ENCODE measurements at places on chromosomes 1 and 21. TPM values are rescaled to one million over a fixed set of nuclear protein-coding genes. Genes with fewer than 3 reads are reported as not detected.

GRCh38 chr1:112272101-112272772, 123.8 kb upstream of the CTTNBP2NL start:
- no peaks in the 10 kb centered on the region for H3K4me1 ChIP-seq
- no peaks in the 10 kb centered on the region for H3K36me3 ChIP-seq
- DNase-seq, result no peak
- no peak overlapping the region for H3K4me3 ChIP-seq
- no peak overlapping the region for H3K27ac ChIP-seq

- H3K4me3 ChIP-seq, result no peak overlapping the region
- no peaks in the 10 kb centered on the region for H3K27me3 ChIP-seq
- H3K36me3 ChIP-seq, result no peaks in the 10 kb centered on the region
These were observed 81.5 kb downstream of the PTGER3 start for GRCh38 chr1:70966018-70966638.

DNA sequence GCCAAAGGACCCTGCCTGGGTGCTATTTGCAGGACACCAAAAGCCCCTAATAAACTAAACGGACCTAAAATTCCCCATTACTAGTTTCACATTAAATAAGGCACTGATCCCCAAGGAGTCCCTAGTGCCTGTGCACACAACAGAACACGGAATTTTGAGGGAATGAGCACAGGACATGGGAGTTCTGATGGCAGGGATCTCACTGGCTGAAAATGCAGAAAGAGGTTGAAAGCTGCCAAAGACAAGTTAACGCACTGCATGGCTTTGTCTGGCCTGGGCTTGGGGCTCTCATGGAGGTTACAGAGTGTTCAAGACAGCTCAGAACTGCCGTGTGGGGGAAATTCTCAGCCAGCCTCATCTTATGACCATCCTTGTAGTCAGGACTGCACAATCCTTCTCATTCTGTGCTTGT, 15.6 kb upstream of the ATP1B1 start:
- H3K4me3 ChIP-seq, result no peak overlapping the region
- no peaks in the 10 kb centered on the region for H3K27me3 ChIP-seq
- H3K4me1 ChIP-seq, result no peaks in the 10 kb centered on the region
- H3K36me3 ChIP-seq, result no peaks in the 10 kb centered on the region
- no peak overlapping the region for H3K27ac ChIP-seq

The CELF3 gene
- not detected for total RNA-seq

DNA sequence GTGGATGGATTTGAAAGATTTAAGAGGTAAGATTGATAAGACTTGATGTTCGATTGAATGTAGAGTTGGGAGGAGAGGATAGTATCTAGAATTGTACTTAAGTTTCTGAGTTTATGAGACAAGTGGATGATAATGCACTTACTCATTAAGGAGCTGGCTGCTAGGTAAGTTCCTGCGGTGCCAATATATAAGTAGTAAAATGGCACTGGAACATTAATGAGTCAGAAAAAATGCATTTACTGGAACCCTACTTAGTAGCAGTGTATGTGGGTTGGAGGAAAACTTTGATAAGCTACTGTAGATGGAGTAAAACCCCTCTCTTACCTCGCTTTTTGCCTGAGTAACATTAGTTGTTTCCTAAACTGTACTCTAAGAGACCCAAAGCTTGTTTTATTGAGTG, 68.2 kb downstream of the ZFYVE9 start:
- no peaks in the 10 kb centered on the region for H3K36me3 ChIP-seq
- no peak overlapping the region for H3K4me3 ChIP-seq
- no peak overlapping the region for H3K27ac ChIP-seq
- no peaks in the 10 kb centered on the region for H3K27me3 ChIP-seq
- no peak for DNase-seq

DNA sequence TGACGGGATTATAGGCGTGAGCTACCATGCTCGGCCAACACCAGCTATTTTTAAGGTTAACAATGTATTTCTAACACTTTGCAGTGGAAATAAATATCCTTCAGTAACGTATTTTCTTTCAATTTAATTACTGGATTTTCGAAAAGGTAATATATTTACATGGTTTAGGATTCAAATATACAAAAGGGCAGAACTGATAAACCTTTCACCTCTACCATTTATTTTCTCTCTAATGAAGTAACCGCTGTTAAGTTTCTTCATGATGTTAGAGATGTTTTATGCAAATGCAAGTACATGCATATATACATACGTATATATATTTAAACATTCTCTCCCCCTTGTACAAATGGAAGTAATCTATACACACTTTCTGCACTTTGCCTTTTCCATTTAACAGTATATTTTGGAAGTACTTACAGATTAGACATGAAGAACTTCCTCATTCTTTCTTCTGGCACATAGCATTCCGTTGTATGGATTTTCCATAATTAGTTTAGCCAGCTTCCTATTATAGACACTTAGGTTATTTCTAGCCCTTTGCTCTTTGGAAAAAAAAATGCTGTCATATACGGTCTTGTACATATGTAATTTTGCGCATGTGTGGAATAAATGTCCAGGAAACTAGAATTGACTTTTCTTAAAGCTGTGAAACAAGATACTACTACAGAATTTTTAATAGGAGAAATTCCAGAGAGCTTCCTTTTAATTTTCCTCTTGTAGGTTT, 14.9 kb upstream of the HJV start:
- peak overlapping the region; percentile 88 for H3K4me3 ChIP-seq
- H3K27me3 ChIP-seq, result no peaks in the 10 kb centered on the region
- H3K27ac ChIP-seq, result peak overlapping the region; percentile 48
- no peak for DNase-seq

DNA sequence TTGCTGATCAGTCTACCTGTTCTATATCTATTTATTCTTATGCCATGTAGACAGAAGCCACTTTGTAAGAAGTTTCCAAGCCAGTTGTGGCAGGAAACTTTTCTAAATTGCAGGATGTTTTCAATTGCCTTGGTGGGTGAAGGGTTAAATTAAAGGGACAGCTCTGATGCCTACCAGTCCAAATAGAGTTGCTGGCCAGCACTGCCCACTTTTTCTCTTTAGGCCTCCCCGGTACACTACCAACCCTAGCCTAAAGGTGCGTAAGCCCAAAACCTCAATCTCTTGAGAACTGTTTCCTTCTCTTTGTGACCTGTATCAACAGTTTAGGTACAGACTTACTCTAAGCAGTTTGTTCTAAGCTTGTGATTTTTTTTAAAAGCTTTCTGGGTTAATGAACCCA, 15.5 kb downstream of the SUSD4 start:
- no peak for DNase-seq
- H3K4me1 ChIP-seq, result no peaks in the 10 kb centered on the region
- H3K27me3 ChIP-seq, result no peaks in the 10 kb centered on the region
- no peaks in the 10 kb centered on the region for H3K36me3 ChIP-seq
- no peak overlapping the region for H3K27ac ChIP-seq
- H3K4me3 ChIP-seq, result no peak overlapping the region

DNA sequence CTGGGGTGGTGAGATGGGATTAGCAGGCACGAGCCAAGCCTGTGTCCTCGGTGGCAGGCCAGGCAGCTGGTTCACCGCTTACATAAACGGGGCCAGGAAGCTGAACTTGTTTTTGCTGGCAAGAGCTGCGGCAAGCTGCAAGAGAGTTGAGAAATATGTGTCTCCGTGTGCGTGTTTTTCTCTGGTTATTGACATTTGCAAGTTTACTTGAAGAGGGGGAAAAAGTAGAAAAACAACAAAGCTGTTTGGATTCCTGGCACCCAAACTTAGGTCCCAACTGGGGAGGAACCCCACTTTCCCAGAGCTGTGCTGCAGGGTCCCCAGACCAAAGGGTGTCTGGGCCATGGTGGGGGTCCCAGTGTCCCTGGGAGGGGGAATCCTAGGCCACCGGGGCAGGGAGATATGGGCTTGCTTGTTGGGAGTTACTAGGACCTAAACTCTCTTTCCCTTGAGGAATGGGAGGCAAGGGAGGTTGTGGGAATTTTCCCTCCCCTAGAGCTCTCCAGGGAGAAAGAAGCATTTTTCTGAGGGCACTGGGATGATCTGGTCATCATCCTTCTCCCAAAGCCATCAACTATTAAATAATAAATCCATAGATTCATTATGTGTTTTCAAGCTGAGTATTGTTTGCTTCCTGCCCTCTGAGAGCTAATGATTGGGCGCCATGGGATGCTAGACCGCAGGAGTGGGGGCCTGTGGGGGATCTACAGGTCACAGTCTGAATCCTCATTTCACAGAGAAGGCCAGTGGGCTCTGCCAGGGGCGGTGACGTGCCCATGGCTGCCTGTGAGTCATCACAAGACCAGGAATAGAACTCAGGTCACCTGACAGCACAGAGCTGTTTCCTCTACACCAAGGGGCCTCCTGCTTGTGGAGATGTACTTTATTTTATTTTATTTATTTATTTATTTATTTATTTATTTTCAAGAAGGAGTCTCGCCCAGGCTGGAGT, 14.8 kb downstream of the IL6R start:
- H3K27ac ChIP-seq, result no peak overlapping the region
- peaks cover 61% of the 10 kb centered on the region for H3K4me1 ChIP-seq

DNA sequence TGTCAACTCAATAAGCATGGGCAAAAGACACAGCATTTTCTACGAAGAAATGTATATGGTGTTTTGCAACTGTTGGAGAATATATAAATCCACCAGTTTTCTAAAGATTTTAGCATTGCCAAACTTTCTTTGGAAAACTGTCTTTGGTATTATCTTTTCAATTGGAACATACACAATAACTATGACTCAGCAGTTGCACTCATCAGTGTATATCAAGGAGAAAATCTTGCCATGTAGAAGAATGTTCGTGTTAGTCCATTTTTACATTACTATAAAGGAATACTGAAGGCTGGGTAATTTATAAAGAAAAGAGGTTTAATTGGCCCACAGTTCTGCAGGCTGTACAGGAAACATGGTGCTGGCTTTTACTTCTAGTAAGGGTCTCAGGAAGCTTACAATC, 41.1 kb downstream of the PRKAA2 start:
- H3K4me3 ChIP-seq, result no peak overlapping the region
- H3K4me1 ChIP-seq, result no peaks in the 10 kb centered on the region
- H3K36me3 ChIP-seq, result no peaks in the 10 kb centered on the region
- H3K27me3 ChIP-seq, result no peaks in the 10 kb centered on the region

DNA sequence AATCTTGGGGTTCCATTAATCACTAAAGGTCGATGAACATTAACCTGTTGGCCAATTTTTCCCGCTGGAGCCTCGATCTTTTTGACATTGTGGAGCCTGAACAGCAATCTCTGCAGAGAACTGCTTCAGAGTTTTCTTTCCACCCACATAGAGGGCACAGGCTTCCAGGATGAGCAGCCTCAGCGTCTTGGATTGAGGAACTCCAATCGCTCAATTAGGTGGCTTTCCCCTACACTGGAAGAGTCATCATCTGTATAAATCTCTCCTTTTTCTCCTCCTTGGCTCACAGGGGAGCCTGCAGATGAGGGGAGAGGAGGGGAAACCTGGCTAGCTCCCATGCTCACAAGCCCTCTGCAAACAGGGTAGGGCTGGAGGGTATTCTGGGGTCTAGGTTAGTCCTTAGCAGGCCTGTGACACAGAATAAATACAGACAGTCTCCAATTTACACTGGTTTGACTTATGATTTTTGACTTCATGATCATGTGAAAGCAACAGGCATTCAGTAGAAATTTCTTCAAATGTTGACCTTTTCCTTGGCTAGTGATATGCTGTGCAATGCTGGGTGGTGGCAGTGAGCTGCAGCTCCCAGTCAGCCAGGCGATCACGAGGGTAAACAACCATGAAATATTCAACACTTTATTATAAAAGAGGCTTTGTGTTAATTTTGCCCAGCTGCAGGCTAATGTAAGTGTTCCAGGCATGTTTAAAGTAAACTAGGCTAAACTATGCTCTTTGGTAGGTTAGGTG, 80.8 kb downstream of the PGBD5 start:
- H3K27me3 ChIP-seq, result no peaks in the 10 kb centered on the region
- no peak overlapping the region for H3K27ac ChIP-seq
- no peaks in the 10 kb centered on the region for H3K36me3 ChIP-seq
- DNase-seq, result no peak
- H3K4me3 ChIP-seq, result no peak overlapping the region
- H3K4me1 ChIP-seq, result no peaks in the 10 kb centered on the region

GRCh38 chr1:37513795-37514349, 694 bp downstream of the MEAF6 start:
- H3K4me1 ChIP-seq, result peaks cover 27% of the 10 kb centered on the region
- peaks cover 5% of the 10 kb centered on the region for H3K36me3 ChIP-seq
- H3K27me3 ChIP-seq, result no peaks in the 10 kb centered on the region
- peak overlapping the region; percentile 81 for H3K4me3 ChIP-seq

GRCh38 chr1:44860331-44860730, 17.3 kb upstream of the PTCH2 start:
- H3K4me3 ChIP-seq, result no peak overlapping the region
- no peaks in the 10 kb centered on the region for H3K27me3 ChIP-seq
- H3K4me1 ChIP-seq, result no peaks in the 10 kb centered on the region
- no peak for DNase-seq
- H3K27ac ChIP-seq, result no peak overlapping the region

DNA sequence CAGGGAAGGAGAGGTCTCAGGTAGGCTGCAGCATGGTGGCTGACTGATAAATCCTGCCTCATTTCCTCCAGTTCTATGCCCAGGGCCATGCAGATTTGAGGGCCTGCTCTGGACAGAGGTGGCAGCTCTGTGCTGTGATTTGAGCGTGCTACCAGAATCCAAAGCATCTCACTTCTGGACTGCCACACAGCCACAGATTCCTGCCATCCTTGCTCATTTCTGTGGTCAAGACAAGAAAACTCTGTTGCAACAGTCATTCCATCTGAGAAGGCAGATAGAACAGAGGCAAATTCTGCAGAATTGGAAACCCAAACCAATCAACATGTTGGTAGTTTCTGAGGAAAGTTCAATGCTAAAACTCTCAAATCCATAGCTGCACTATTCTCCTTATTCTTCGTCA, 102.8 kb upstream of the GALNT2 start:
- no peaks in the 10 kb centered on the region for H3K36me3 ChIP-seq
- no peaks in the 10 kb centered on the region for H3K4me1 ChIP-seq
- no peak overlapping the region for H3K4me3 ChIP-seq
- no peak for DNase-seq
- no peak overlapping the region for H3K27ac ChIP-seq

DNA sequence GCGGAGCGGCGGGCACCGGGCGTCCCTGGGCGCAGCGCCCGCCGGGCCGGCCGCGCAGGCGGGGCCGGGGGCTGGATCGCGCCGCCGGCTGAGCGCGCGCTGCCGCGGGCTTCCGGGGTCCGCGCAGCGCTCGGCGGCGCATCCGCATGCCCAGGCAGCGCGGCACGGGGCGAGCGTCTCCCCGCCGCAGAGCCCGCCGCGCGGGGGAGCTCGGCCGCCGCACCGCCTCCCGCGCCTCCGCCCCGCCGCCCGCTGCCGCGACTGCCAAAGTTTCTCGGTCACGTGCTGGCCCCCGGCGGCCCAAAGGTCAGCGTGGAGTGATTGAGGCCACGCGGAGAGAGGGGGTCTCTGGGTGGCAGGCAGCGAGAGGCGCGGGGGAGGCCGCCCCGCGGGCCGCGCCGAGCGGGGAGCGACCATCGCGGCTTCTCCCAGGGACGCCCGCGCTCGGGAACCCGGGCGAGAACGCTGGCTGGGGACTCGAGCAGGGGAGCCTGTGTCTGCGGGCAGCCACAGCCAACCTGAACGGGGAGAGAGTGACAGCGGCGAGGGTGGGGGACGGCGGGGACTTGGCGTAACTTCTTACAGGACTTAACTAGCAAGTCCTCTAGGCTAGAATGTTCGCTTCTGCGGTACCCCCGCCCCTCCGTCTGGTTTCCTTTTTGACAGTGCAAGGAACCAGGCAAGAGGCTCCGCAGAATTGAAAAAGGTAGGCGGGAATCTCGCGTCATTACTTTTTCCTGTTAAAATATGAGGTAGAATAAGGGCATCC, at the start of gene ILDR2:
ILDR2 (minus strand) TSS at position 180 of the 769 bp plus-strand sequence. CDS start 272 bp downstream, outside the sequence.
- H3K36me3 ChIP-seq, result no peaks in the 10 kb centered on the region
- peak; percentile 45 for DNase-seq
- H3K4me1 ChIP-seq, result peaks cover 13% of the 10 kb centered on the region

GRCh38 chr1:917076-917459, 6.7 kb upstream of the SAMD11 start:
- H3K4me1 ChIP-seq, result peaks cover 15% of the 10 kb centered on the region
- no peak overlapping the region for H3K27ac ChIP-seq
- H3K36me3 ChIP-seq, result no peaks in the 10 kb centered on the region
- peaks cover 22% of the 10 kb centered on the region for H3K27me3 ChIP-seq

All from CD8-positive, alpha-beta memory T cell (primary cell).